ENCODE measurements at places on chromosomes 7 and 10.

GRCh38 chr10:132403511-132404168 lies 6.6 kb downstream of the PWWP2B start:
- H3K36me3 ChIP-seq = no peaks in the 10 kb centered on the region
- H3K27ac ChIP-seq = no peak overlapping the region
- no peak overlapping the region for H3K4me3 ChIP-seq
- H3K27me3 ChIP-seq = peaks cover 9% of the 10 kb centered on the region
- H3K4me1 ChIP-seq = peaks cover 11% of the 10 kb centered on the region

DNA sequence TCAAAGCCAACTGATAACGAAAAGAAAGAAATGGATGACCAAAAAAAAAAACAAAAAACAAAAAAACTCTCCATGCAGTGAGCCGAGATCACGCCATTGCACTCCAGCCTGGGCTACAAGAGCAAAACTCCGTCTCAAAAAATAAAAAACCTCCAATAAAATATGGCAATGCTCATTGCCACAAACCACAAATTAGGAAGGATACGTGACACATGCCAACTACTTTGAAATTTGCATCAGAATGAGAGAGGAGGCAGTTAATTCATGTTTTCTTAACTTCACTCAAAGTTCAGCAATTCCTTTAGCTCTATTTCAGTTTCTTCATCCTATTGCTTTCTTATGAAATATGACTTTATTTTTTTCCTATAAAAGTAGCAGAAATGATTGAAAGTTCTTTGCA lies 398.1 kb upstream of the C7orf33 start:
- H3K4me1 ChIP-seq = no peaks in the 10 kb centered on the region
- no peak overlapping the region for H3K4me3 ChIP-seq
- no peaks in the 10 kb centered on the region for H3K27me3 ChIP-seq
- DNase-seq = no peak
- no peak overlapping the region for H3K27ac ChIP-seq

DNA sequence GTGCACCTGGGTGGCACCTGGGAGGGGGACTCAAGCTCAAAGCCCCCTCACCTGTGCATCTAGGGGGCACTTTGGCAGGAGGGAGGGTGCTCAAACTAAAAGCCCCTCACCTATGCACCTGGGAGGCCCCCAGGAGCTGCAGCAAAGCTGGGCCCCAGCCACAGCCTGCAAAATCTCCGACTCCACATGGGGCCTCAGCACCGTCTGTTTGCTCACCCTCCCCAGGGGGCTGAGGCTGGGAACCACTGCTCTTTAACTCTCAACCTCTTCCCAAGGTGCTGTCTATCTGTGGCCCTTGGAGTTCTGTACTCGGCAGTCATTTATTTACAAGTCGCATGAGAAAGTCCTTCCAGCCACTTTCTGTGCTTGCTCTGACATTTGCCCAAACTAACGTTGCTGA lies 458.4 kb downstream of the DNAJB6 start:
- peaks cover 10% of the 10 kb centered on the region for H3K4me1 ChIP-seq
- no peak overlapping the region for H3K27ac ChIP-seq
- H3K36me3 ChIP-seq = no peaks in the 10 kb centered on the region
- H3K27me3 ChIP-seq = no peaks in the 10 kb centered on the region

DNA sequence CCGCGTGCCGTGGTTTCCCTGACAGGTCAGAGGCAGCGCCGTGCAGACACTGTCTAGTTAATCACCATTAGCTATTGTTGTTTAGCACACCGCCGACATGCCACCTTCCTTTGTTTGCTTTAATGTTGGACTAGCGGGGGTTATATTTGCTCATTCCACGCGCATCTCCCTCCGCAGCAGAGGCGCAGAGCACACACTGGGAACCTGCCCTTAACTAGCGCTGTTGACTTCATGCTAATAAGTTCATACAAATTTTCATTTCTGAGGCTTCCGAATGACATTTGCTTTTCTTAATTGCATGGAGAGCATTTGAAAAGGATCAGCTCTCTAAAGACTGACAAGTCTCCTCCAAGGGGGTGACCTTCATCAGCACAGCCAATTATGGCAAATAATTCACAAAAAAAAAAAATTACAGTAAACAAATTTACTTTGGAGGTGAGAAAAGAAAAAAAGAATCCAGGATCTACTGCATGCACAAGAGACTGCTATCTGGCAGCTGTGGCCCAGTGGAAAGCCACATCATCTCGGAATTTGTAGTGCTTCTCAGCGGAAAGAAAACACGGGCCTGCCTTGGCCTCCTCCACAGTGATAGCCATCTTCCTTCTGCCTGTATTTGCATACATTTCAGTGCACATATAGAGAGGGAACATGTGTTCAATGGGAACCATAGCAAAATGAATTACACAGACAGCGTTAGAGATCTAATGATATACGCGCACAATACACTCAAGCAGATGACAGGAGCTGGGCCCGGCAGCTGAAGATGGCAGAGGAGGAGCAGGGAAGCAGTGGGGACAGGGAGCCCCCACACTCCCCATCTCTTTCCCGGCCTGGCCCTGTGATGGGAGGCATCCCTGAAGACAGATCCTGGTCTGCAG lies 94.2 kb downstream of the EBF3 start:
- H3K4me3 ChIP-seq = no peak overlapping the region
- no peaks in the 10 kb centered on the region for H3K27me3 ChIP-seq
- H3K36me3 ChIP-seq = no peaks in the 10 kb centered on the region

GRCh38 chr10:61346796-61347413 lies 106.3 kb downstream of the TMEM26 start:
- H3K4me1 ChIP-seq = no peaks in the 10 kb centered on the region
- no peak overlapping the region for H3K4me3 ChIP-seq
- H3K27ac ChIP-seq = no peak overlapping the region
- H3K27me3 ChIP-seq = no peaks in the 10 kb centered on the region

DNA sequence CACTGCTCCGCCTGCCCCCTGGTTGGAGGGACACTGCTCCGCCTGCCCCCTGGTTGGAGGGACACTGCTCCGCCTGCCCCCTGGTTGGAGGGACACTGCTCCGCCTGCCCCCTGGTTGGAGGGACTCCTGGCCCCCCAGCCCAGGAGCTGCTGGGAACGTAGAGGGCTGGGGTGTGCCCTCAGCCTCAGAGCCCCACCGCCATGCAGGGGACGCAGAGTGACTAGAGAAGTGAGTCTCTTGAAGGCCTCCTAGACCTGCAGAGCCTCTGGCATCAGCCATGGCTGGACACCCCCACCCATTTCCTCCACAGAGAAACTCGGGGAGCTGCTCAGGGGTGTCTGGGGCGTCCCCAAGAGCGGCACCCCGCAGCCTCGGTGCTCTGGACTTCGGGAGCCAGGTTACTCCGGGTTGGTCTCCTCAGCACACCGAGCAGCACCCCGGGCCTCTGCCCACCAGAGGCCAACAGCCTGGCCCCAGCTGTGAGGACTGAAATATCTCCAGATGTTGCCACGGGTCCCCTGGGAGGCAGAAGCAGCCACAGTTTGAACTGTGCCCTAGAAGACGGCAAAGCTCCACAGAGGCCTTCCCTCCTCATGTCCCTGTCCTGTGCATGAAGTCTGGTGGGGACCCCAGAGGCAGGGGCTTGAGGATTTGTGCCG lies 191.9 kb downstream of the ELFN1 start:
- H3K27me3 ChIP-seq = no peaks in the 10 kb centered on the region
- no peak for DNase-seq
- no peaks in the 10 kb centered on the region for H3K36me3 ChIP-seq

DNA sequence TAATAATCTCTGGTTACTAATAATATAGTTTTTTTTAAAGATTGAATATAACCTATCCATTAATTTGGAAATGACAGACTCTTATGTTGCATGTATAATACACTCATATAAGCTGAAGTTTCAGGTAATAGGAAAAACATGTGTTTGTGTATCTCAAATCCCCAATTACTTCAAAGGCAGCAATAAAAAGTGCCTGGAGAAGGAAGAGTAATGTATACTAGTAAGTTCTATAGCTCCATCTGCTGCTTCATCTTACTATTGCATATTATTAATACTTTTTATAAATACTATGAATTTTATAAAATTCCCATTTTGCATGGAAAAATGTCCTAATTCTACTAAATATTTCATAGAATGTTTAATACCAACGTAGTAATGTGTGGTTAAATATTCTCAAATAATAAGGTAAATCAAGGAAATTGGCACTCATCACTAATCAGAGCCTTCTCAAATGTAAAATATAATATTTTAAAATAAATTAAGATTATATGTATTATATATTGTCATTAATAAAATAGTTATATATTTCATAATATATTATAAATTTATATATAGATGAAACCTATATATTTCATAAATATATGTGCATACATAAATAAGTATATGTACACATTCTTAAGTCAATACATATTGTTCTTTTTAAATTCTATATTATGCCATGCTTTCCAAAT lies 311.9 kb downstream of the HGF start:
- H3K27ac ChIP-seq = no peak overlapping the region
- H3K36me3 ChIP-seq = no peaks in the 10 kb centered on the region
- no peak overlapping the region for H3K4me3 ChIP-seq

GRCh38 chr10:125543796-125544195 lies 139.2 kb downstream of the TEX36 start:
- no peak overlapping the region for H3K4me3 ChIP-seq
- H3K36me3 ChIP-seq = no peaks in the 10 kb centered on the region
- H3K4me1 ChIP-seq = peaks cover 11% of the 10 kb centered on the region
- no peak for DNase-seq
- no peak overlapping the region for H3K27ac ChIP-seq
- H3K27me3 ChIP-seq = no peaks in the 10 kb centered on the region

GRCh38 chr10:27258492-27258837 lies 17.9 kb upstream of the ACBD5 start:
- no peak for DNase-seq
- H3K4me1 ChIP-seq = peaks cover 4% of the 10 kb centered on the region
- H3K36me3 ChIP-seq = no peaks in the 10 kb centered on the region
- H3K27ac ChIP-seq = no peak overlapping the region

DNA sequence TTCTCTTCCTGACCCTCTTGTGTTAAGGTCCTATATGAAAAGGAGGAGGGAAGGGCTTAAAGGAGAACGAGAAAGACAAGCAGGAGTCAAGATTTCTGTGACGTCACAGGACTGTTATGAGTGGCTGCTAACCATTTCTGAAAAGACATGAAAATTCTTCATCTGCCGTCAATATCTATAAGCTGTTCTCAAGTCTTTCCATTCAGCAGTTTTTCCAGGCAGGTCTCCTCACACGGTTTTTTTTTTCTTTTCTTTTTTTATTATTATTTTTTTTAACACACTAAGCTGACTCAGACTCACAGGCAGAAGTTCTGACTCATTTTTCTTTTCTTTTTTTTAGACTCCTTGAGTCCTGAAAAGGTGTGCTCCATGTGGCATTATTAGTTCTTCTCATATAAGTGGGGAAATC lies 72.0 kb downstream of the DGKI start:
- H3K27ac ChIP-seq = no peak overlapping the region
- no peaks in the 10 kb centered on the region for H3K36me3 ChIP-seq
- H3K27me3 ChIP-seq = no peaks in the 10 kb centered on the region
- no peak overlapping the region for H3K4me3 ChIP-seq

GRCh38 chr7:27677912-27678612 lies 15.4 kb upstream of the HIBADH start:
- H3K36me3 ChIP-seq = no peaks in the 10 kb centered on the region
- no peak overlapping the region for H3K27ac ChIP-seq
- H3K4me3 ChIP-seq = no peak overlapping the region
- no peaks in the 10 kb centered on the region for H3K4me1 ChIP-seq
- no peak for DNase-seq

- no peak overlapping the region for H3K4me3 ChIP-seq
- H3K27me3 ChIP-seq = no peaks in the 10 kb centered on the region
- peaks cover 27% of the 10 kb centered on the region for H3K4me1 ChIP-seq
- no peak overlapping the region for H3K27ac ChIP-seq
- peak; percentile 56 for DNase-seq
- H3K36me3 ChIP-seq = no peaks in the 10 kb centered on the region
These were observed 50.6 kb downstream of the PWWP2B start for GRCh38 chr10:132447446-132448247.

DNA sequence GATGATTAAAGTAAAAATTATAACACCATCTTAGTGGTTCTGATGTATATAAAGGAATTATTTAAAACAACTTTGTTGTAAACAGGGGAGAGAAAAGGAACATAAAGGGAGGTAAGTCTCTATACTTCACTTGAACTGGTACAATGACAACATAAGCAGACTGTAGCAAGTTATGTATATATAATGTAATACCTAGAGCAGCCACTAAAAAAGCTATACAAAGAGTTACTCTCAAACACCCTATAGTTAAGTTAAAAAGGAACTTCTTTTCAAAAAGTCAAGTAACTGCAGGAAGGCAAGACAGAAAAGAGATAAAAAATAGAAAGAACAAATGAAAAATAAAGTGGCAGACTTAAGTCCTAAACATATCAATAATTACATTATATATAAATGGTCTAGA lies 82.3 kb downstream of the ZNF503 start:
- no peak for DNase-seq
- H3K36me3 ChIP-seq = no peaks in the 10 kb centered on the region
- no peak overlapping the region for H3K4me3 ChIP-seq
- H3K27ac ChIP-seq = no peak overlapping the region

- DNase-seq = no peak
- no peak overlapping the region for H3K4me3 ChIP-seq
- no peaks in the 10 kb centered on the region for H3K36me3 ChIP-seq
These were observed 37.7 kb downstream of the PRSS2 start for GRCh38 chr7:142808461-142808801.

DNA sequence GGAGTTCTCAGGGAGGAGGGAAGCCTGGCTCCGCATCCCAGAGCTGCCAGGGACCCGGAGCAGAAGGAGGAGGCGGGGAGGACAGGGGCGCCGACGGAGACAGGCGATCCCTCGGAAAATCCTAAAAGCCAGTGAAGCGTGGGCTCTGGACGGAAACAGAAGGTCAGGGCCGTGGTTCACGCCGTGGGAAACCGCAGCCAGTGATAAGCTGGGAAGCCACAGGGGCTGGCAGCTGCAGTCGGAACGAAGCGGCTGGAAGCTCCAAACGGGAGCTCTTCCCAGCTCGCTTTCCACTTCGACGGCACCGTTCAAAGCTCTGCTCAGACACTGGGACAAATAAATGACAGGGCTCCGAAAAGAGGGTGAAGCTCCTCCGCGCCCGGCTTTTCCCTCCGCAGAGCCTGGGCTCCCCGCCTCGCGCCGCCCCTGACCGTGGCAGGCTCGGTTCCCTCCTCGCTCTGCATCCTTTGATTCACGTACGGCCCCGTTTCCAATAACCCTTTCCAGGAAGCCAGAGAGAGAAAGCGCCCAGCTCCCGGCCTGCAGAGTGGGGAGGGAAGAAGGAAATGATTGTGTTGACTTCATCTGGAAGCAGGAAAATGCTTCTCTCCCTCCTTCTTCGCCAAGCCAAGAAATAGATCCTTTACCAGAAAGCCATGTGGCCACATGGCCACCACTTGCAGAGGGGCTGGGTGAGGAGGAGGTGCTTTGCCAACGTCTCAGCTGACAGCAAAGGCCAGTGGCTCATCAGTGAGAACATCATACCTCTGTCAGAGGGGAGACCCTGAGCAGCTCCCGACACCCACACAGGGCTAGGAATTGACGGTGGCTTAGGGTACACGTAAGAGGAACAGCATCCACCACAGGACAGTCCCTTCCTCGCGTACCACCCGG lies 57.4 kb downstream of the ADRB1 start:
- peak; percentile 59 for DNase-seq
- H3K27me3 ChIP-seq = peaks cover 35% of the 10 kb centered on the region
- no peaks in the 10 kb centered on the region for H3K36me3 ChIP-seq
- H3K4me3 ChIP-seq = peak overlapping the region; percentile 41
- H3K4me1 ChIP-seq = no peaks in the 10 kb centered on the region
